ENCODE measurements at places on chromosomes 2 and 18. TPM values are rescaled to one million over a fixed set of nuclear protein-coding genes. Genes with fewer than 3 reads are reported as not detected.

DNA sequence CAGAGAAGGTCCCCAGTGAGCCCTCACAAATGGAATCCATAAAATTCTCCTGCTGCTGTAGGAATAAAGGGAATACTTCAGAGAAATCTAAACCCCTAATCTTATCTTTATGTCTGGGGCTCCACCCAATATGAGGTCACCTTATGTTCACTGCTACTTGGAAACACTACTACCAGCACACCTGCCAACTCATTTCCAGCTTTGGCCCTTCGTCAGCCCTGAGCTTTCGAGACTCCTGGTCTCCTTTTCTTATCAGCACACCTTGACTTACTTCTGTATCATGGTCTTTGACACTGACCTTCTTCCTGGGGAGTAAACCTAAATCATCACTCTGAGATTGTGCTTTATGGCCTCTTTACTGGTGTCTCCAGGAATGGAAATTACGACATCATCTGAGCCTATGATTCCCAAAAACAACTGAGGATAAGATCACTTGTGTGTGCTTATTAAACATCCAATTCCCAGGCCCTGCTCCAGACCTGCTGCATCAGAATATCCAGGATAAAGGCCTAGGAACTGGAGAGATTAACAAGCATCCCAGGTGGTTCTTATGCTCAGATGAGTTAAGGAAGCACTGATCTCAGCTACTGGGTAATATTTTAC lies 22.2 kb upstream of the ASNSD1 start:
- no peak for DNase-seq

DNA sequence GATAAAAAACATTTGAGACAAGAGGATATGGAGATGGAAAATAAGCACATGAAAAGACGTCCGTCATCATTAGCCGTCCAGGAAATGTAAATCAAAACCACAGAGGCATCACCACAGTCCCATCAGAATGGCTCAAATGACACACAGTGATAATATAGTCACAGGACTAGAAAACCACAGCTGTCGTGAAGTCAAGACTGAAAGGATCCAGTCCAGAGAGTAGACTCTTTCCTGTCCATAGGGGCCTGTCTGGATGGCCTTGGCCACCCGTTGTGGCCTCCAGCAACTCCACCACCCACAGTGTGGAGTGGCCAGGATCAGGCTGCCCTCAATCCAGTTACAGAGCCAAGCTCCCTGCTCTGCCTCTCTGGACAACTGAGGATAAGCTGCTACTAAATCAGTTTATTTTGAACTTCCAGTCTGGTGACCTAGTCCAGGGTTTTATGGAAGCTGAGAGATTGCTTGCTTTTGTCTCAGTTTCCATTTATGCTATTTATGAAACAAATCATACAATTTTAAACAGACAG lies 60.4 kb downstream of the RHOB start:
- DNase-seq: no peak

DNA sequence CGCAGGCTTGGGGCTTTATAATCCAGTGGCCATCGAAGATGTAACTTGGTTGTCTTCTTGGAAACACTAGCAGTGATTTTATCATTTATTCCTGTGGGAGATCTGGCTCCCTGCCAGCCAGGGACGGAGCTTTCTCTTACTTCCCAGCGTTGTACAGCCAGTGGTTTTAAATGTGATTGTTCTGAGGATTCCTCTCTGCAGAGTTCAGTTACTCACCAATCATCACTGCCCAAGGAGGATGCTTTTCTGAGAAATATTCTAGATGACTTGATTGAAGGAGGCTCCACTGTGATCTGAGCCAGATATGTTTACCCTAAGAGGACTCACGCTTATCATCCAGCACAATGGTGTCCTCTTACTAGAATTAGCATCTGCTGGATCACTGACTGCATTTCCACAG lies 744.3 kb downstream of the RNF144A start:
- no peak for DNase-seq

- DNase-seq: no peak
These were observed 213.2 kb downstream of the GBX2 start for GRCh38 chr2:235954888-235955480.

- DNase-seq: no peak
These were observed 322.3 kb downstream of the TSN start for GRCh38 chr2:122077771-122078170.

FOXI3 gene
- polyA plus RNA-seq: 0.12 TPM

DNA sequence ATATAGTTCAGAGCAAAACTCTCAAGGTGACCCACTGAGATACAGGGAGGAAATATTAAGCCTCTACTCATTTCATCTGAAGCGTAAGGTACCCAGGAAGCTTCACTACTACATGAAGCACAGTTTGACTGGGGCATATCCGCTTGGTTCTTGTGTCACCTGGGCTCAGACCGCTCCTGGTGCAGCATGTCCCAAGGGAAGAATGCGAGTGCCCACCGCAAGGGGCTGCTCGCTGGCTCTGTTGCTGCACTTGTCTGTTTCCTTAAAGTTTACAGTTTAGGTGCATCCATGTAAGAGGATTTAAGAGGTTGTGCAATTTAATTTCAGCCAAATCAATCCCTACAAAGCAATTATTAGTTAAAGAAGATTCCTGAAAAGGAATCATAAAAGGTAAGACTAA lies 507.8 kb downstream of the FBXO15 start:
- no peak for DNase-seq

GRCh38 chr2:220296174-220296573 lies 668.7 kb downstream of the SLC4A3 start:
- peak; percentile 29 for DNase-seq

- DNase-seq: no peak
These were observed 188.3 kb downstream of the GBX2 start for GRCh38 chr2:235979753-235980435.

DNA sequence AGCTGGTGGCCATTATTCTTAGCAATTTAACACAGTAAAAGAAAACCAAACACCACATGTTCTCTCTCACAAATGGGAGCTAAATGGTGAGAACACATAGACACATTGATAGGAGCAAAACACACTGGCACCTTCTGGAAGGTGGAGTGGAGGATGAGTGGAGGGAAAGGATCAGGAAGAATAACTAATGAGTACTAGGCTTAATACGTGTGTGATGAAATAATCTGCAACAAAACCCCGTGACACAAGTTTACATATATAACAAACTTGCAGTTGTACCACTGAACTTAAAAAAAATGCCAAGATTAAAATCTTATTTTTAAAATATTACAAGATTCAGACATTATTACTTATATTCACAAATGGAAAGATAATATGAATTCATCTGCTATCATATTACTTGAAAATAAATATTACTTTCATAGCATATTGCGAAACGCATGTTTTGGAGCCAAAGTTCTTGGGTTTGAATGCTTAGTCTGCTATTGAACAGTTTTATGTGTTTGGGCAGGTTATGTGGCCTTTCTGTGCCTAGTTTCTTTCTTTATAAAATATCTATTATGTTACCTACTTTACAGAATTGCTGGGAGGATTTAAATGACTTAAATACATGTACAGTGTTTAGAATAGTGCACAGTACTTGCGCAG lies 20.5 kb downstream of the ANKRD62 start:
- DNase-seq: no peak

LYPD6 gene
- 18.2 TPM for polyA plus RNA-seq

GRCh38 chr2:222538535-222538934 lies 114.2 kb downstream of the SGPP2 start:
- no peak for DNase-seq

YWHAQ gene
- 476 TPM for polyA plus RNA-seq

GRCh38 chr18:59942601-59943000 lies 42.8 kb downstream of the PMAIP1 start:
- no peak for DNase-seq

FAM228A gene
- polyA plus RNA-seq: 1.2 TPM

GRCh38 chr2:234091883-234092282 lies 41.4 kb downstream of the SPP2 start:
- no peak for DNase-seq

DNA sequence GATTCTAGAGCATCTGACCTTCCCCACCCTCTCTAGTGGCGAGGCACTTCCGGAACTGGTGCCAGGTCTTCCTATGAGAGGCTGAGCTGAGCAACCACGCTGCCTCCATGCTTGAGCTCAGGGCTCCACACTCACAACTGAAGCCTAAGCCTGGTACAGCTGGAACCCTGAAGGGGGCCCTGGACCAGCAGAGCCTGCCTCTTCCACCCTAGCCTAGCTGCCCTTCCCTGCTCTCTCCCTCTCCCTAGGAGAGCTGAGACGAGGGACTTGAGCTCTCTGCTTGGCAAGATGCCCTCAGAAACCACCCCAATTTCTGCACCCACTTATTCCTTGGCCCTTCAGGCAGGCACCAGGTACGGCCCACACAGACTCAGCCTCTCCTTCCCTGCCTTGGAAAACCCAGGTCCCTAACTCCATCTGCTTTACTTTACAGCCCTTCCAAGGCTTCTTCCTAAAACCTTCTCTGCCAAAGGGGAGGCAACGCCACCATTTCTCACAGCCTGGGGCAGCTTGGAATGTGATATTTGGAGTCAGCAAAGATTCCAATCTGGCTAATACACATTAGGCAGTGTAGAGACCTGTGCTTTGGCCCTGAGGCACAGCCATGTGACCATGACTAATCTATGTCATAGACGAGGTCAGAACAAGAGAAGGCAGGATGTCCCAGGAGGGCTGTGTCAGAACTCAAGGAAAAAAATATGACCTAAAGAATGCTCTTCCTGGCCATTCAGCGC lies 18.8 kb downstream of the COX7A2L start:
- DNase-seq: no peak

DNA sequence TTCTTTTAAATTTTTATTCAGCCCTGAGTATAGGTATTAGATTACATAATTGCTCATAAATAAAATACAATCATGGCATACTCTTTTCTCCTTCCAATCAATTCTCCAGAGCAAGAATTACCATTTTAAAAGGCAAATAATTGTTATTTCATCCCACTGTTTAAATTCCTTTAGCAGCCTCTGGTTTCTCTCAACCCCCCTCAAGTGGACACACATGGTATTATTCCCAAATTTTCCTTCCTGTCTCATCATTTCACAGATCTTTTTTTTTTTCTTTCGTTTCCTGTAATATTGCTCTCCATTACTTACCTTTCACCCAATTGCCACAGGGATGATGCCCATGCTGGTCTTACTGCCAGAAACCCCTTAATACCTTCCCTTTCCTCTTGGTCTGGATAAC lies 385.2 kb downstream of the RIT2 start:
- DNase-seq: no peak

DNA sequence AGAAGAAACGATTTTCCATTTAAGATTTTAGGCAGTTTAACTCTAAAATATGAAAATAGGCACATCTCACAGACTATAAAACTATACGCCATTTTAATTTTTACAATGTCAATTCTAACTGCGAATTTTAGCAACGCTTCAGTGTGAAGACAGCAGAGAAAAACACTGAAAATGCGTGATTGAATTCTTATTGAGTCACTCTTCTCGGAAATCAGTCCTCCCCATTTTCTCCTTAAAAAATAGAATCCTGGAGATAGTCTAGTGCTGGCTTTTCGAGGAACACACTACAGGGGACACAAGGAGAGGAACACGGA lies 373 bp upstream of the TAF4B start:
- DNase-seq: no peak

GRCh38 chr2:216406826-216407225 lies 5.5 kb upstream of the SMARCAL1 start:
- no peak for DNase-seq

DNA sequence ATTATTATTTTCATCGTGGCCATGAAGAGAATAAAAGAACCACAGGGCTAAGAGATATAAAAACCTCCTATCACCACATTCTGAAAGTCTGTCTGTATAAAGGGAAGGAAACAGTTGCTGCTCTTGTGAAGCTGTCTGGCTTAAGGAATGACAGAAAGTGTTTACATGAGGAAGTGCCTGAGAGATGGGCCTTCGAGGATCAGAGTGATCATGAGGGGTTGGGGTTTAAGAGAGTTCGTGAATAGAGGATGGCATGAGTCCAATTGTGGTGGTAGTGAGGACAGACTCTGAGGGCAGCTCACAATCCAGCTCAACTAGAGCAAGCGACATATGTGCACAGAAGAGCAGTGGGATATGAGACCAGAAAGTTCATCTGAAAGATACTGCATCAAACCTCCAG lies 65.8 kb upstream of the PIEZO2 start:
- DNase-seq: no peak

GRCh38 chr2:57802243-57802642 lies 244.4 kb upstream of the VRK2 start:
- DNase-seq: no peak

DNA sequence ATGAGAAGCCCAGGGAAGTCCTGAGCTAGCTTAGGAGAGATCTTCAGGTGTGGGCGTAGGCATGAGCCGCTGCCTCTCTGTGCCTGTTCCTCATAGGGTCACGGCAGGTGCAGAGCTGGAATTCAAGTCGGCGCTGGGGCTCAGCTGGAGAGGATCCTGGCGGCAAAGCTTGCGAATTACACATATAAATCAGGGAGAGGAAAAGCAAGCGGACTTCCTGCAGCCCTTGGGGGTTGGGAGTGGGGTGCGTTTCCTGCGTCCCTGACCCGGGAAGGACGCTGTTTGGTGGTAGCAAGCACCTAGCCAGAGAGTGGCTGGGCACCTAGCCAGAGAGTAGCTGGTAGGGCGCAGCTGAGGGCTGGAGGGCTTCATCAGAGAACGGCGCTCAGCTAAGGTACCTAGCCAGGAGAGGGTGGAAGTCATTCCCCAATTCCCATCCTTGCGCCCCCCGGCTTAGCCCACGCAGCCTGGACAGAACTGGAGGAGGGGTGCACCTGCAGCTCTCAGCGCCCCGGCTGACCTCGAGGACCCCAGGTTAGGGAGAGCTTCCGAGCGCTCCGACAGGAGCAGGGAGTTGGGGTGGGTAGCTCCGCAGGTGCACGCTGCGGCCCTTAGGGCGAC lies 459 bp upstream of the EFR3B start:
- peak; percentile 69 for DNase-seq

IFT172 gene
- polyA plus RNA-seq: 44.9 TPM

DNA sequence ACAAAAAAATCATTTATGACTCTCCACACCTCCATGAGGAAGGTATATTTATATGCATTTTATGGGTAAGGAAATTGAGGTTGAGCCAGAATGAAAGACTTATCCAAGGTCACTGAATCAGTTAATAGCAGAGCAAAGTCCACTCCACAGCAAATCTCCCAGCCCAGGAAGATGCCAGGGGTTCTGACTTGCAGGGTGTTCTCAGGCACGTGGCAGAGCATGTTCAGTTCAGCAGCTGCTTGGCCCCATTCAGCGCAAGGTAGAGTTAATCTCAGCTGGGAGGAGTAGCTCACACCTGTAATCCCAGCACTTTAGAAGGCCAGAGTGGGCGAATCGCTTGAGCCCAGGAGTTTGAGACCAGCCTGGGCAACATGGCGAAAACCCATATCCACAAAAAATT lies 17.8 kb upstream of the DGKD start:
- DNase-seq: no peak

TMEM163 gene
- polyA plus RNA-seq: 1.1 TPM

OSBPL1A gene
- polyA plus RNA-seq: 49.2 TPM

STK25 gene
- polyA plus RNA-seq: 216 TPM

DNA sequence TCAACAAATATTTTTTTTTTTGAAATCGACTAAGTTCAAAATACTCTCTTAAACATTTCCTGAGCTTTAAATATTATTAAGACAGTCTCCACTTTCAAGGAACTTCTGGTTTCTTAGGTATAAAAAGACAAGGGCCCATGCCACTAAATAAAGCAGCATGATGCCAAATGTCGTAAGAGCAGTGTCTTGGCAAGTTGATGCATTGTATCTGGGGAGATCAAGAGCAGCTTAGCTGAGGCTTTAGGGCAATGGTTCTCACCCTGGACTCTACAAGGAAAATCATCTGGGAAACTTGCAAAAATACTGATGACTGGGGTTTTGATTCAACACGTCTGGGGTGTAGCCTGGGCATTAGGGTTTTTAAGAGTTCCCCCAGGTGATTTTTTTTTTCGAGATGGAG lies 41.3 kb downstream of the COL4A3 start:
- DNase-seq: no peak

GRCh38 chr2:207467716-207468347 lies 61.9 kb upstream of the CREB1 start:
- DNase-seq: no peak

Measured in right renal cortex interstitium (tissue), 3 donors.